ENCODE measurements at places on chromosomes 6 and 20. TPM values are rescaled to one million over a fixed set of nuclear protein-coding genes. Genes with fewer than 3 reads are reported as not detected.

NELFCD gene
- 41.2 TPM for total RNA-seq

RIN2 gene
- 27.1 TPM for total RNA-seq

TM9SF4 gene
- 18.8 TPM for total RNA-seq

ECT2L gene
- under 0.01 TPM for total RNA-seq

MCCD1 gene
- total RNA-seq: not detected

SNRPB gene
- 86.1 TPM for total RNA-seq

OARD1 gene
- total RNA-seq: 10.4 TPM

VSTM2L gene
- total RNA-seq: not detected

ZBTB12 gene
- total RNA-seq: 6.3 TPM

TRIM40 gene
- not detected for total RNA-seq

PDE10A gene
- total RNA-seq: 11.0 TPM

CD93 gene
- 76.7 TPM for total RNA-seq

PPP1R16B gene
- 4.2 TPM for total RNA-seq

CST8 gene
- total RNA-seq: not detected

KHDC1L gene
- not detected for total RNA-seq

PRRT1 gene
- total RNA-seq: not detected

KCNQ2 gene
- total RNA-seq: 1.6 TPM

IDH3B gene
- 156 TPM for total RNA-seq

RFX6 gene
- not detected for total RNA-seq

FRK gene
- 1.6 TPM for total RNA-seq

FKBP1A gene
- 56.4 TPM for total RNA-seq

PACSIN1 gene
- total RNA-seq: under 0.01 TPM

FOXS1 gene
- 3.1 TPM for total RNA-seq

GSTA2 gene
- total RNA-seq: under 0.01 TPM

SMAP1 gene
- 13.6 TPM for total RNA-seq
